ENCODE measurements at places on chromosomes 1 and 21. TPM values are rescaled to one million over a fixed set of nuclear protein-coding genes. Genes with fewer than 3 reads are reported as not detected.

The DISP1 gene
- 6.8 TPM for total RNA-seq

The LRRC8D gene
- 31.8 TPM for total RNA-seq

The B3GALT5 gene
- total RNA-seq: 0.37 TPM

The SLC6A17 gene
- total RNA-seq: 0.60 TPM

The LRRC39 gene
- total RNA-seq: 0.37 TPM

The HTR6 gene
- total RNA-seq: not detected

The PPFIA4 gene
- 24.6 TPM for total RNA-seq

The CELA3B gene
- not detected for total RNA-seq

The MAN1C1 gene
- 0.65 TPM for total RNA-seq

The CSF1 gene
- 85.8 TPM for total RNA-seq

The RRP15 gene
- total RNA-seq: 16.9 TPM

The BCL2L15 gene
- under 0.01 TPM for total RNA-seq

The DNASE2B gene
- total RNA-seq: not detected

The RAB4A gene
- total RNA-seq: 38.9 TPM

The CASZ1 gene
- under 0.01 TPM for total RNA-seq

The GALE gene
- 30.4 TPM for total RNA-seq

The RIPPLY3 gene
- not detected for total RNA-seq

The GPR153 gene
- 7.1 TPM for total RNA-seq

Data from smooth muscle cell of the umbilical artery (primary cell).